Effector CD8-positive, alpha-beta T cell (primary cell): ENCODE measurements at places on chromosomes 16 and 17.

DNA sequence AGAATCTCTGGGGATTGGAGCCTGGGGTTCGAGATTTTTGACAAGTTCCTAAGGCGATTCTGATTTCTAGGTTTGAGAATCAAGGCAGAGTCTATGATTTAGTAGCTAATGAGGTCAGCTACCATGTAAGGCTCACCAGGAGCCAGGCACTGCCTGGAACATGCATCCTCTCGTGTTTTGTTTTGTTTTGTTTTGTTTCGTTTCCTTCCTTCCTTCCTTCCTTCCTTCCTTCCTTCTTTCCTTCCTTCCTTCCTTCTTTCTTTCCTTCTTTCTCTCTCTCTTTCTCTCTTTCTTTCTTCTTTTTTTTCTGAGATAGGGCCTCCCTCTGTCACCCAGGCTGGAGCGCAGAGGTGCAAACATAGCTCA lies 39.1 kb downstream of the SRCIN1 start:
- DNase-seq = no peak

GRCh38 chr16:65406116-65406515 lies 284.3 kb upstream of the CDH11 start:
- no peak for DNase-seq

DNA sequence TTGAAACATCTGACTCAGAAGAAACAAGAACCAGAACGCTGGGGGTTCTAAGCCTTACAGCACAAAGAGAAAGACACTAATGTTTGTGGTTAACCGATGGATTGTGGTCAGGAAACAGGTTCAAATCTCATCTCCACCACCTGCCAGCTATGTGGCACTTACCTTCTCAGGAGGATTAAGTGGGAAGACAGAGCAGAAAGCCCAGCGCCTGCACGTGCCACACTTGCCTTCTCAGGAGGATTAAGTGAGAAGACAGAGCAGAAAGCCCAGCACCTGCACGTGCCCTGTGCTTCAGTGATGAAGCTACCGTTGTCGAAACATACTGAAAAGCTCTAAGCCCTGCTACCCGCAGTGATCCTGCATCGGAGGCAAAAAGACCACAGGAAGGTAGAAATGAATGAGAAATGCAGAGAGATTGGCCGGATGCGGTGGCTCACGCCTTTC lies 90.6 kb downstream of the NXN start:
- no peak for DNase-seq

- DNase-seq = no peak
Measured at GRCh38 chr16:58476791-58477190, 23.2 kb upstream of the NDRG4 start.

- no peak for DNase-seq
Measured at GRCh38 chr17:81615401-81615930, 21.4 kb downstream of the NPLOC4 start.

DNA sequence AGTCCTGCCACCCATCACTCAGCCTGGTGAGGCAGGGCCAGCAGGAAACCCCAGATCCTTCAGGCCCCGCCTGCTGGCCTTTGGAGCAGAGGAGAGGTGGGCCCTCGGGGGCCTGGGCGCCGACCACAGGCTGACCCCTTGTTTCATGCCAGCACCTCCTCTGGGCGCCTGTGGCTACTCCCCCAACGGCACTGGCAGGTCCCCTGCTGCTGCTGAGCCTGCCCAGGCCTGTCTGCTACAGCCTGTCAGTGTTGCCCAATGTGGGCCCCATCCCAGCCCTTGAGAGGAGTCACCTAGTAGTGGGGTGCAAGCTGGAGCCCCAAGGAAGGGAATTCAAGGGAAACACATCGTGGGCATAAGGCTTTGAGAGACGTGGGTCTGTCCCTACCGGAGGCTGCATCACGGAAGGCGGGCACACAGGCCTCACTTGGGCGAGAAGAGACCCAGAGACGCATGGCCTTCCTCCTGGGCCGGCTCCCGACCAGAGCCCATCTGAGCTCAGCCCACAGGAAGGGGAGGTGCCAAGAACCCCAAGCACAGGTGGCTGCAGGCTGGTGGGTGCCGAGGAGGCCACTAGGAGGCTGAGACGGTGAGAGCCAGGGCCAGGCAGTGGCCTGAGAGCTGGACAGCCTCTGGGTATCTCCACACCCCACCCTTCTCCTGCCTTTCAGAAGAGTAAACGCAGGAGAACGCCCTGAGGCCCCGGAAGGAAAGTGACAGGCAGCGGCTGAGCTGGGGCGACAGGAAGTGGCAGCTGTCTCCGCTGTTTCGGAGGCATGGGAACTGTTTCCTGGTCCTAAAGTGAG lies 8.0 kb upstream of the FASN start:
- peak; percentile 31 for DNase-seq

GRCh38 chr16:6131526-6132050 lies 1034.0 kb upstream of the EEF2KMT start:
- DNase-seq = no peak

- DNase-seq = no peak
Measured at GRCh38 chr16:59146140-59146539, 412.0 kb upstream of the GOT2 start.
